ENCODE measurements at places on chromosomes 11 and 22.

- no peak for DNase-seq
Measured at GRCh38 chr22:20015187-20015625, 1.4 kb downstream of the ARVCF start.

GRCh38 chr22:20316844-20317401 lies 2.9 kb downstream of the DGCR6L start:
- no peak for DNase-seq

- no peak for DNase-seq
Measured at GRCh38 chr11:30521297-30522071, 64.7 kb downstream of the MPPED2 start.

- DNase-seq, result no peak
Measured at GRCh38 chr11:40125054-40125453, 1334.4 kb downstream of the LRRC4C start.

- peak; percentile 41 for DNase-seq
Measured at GRCh38 chr11:35292279-35292678, 127.1 kb downstream of the SLC1A2 start.

DNA sequence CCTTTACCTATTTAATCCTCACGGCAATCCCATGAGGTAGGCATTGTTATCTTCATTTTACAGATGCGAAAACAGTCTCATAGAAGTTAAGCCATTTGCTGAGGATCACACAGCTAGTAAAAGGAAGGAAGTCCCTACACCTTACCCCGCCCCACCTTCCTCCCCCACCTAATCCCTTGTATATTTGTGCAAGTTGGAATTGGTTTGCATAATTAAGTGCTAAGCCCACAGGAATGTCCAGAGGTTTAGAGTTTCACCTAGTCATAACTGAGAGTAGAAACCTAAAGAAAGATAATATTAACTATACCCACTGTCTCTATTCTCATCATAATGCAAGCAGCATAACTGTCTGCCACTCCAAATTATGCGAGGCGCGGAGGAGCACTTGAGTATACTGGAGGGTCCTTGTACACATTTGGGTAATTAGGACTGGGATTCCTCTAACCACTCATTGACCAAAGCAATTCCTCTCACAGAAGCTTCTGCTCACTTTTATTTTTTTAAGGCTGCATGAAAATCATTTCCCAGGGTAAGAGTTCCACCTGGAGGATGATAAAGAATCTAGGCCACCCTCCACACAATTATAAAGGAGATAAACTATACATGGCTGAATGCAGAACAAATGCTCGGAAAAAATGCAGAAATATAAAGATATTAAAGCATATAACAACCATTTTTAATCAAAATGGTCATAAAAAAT lies 199.9 kb downstream of the FAM181B start:
- peak; percentile 68 for DNase-seq

- no peak for DNase-seq
Measured at GRCh38 chr22:17777005-17777716, 2.9 kb upstream of the BID start.

DNA sequence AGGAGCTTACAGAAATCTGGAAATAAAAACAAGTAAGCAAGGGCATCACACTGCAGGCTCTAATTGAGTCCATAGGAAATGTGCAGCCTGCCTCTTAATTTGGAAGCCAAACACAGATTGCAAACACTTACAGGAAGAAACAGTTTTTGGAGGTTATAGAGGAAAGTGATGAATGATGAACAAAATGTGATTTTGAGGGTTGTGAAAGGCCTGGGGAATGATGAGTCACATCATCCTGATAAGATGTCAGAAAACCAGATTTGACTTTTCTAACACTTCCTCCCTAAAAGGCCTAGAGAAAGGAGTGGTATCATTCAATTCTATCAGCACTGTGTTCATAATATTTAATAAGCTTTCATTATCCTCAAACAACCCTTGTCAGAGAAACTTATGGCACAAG lies 96.6 kb upstream of the POU2AF2 start:
- DNase-seq, result no peak
